Hepatocyte (in vitro differentiated cells): ENCODE measurements at places on chromosomes 16 and 17. TPM values are rescaled to one million over a fixed set of nuclear protein-coding genes. Genes with fewer than 3 reads are reported as not detected.

Gene KRT31
- not detected in 2 replicates for total RNA-seq

Gene NPIPB8
- total RNA-seq, result not detected in 2 replicates

DNA sequence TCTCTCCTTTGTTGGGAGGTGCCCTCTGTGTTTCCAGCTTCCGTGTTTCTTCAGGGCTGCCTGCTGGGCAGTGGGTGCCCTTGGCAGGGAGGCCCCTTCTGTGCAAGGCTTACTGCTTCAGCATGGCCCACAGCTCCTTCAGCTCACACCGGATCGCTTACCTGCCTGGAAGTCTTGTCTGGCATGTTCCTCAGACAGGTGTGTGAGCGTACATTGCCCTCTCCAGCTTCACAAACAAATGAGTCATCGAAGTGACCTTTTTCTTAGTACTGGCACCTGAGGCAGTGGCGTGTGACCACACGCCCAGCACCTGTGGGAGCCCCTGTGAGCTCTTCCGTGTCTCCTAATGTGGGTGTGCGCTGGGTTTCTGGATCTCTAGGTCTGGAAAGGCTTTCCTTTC lies 3.5 kb downstream of the RAB40C start:
- H3K4me1 ChIP-seq, result peaks cover 44% of the 10 kb centered on the region
- H3K27ac ChIP-seq, result peak overlapping the region; percentile 95
- no peaks in the 10 kb centered on the region for H3K36me3 ChIP-seq

Gene TMEM92
- 6.9 and 11.3 TPM in 2 replicates for total RNA-seq

- H3K36me3 ChIP-seq, result no peaks in the 10 kb centered on the region
- H3K27me3 ChIP-seq, result no peaks in the 10 kb centered on the region
- no peak for DNase-seq
- peaks cover 24% of the 10 kb centered on the region for H3K4me1 ChIP-seq
- no peak overlapping the region for H3K4me3 ChIP-seq
- H3K27ac ChIP-seq, result peak overlapping the region; percentile 46
Observed at GRCh38 chr16:48538746-48539484, 71.1 kb downstream of the N4BP1 start.

DNA sequence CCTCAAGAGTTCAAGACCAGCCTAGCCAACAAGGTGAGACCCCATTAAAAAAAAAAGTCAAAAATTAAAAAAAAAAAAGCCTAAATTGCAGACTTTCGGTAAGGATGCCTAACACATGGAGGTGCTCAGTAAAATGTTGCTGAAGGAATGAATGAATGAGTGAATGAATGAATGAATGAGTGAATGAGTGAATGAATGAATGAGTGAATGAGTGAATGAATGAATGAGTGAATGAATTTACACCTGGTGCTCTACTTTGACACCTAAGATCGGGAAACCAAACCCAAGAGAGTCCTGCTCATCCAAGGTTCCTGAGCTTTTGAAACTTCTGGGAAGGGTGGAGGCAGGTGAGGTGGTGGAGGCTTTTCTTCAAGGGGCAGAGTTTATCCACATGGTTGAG lies 112.2 kb upstream of the LHX1 start:
- H3K36me3 ChIP-seq, result no peaks in the 10 kb centered on the region
- no peak overlapping the region for H3K27ac ChIP-seq
- H3K4me1 ChIP-seq, result no peaks in the 10 kb centered on the region
- no peak for DNase-seq

Gene GUCY2D
- total RNA-seq, result not detected in 2 replicates

Gene RNF227
- 2.9 and 3.5 TPM in 2 replicates for total RNA-seq

Gene SLC47A2
- 0.07 TPM in 1 of 2 replicates, not detected in the other for total RNA-seq

- H3K4me1 ChIP-seq, result peaks cover 35% of the 10 kb centered on the region
- H3K36me3 ChIP-seq, result no peaks in the 10 kb centered on the region
- peak overlapping the region; percentile 69 for H3K27ac ChIP-seq
- no peak for DNase-seq
Observed at GRCh38 chr17:38898812-38899348, 26.5 kb upstream of the LASP1NB start.

- H3K27ac ChIP-seq, result no peak overlapping the region
- no peak overlapping the region for H3K4me3 ChIP-seq
- H3K4me1 ChIP-seq, result no peaks in the 10 kb centered on the region
- no peaks in the 10 kb centered on the region for H3K36me3 ChIP-seq
- DNase-seq, result no peak
- no peaks in the 10 kb centered on the region for H3K27me3 ChIP-seq
Observed at GRCh38 chr17:2950846-2951245, 112.6 kb downstream of the OR1D5 start.
